ENCODE measurements at places on chromosomes 2 and 18. TPM values are rescaled to one million over a fixed set of nuclear protein-coding genes. Genes with fewer than 3 reads are reported as not detected.

SDC1 gene
- total RNA-seq, result 1.1 TPM

GLI2 gene
- 5.1 TPM for total RNA-seq

HDAC4 gene
- total RNA-seq, result 116 TPM

- no peak for DNase-seq
Measured at GRCh38 chr2:120787111-120787821, 51.6 kb downstream of the GLI2 start.

- no peak for DNase-seq
Measured at GRCh38 chr2:27291865-27292264, 9.6 kb downstream of the TRIM54 start.

- DNase-seq, result no peak
Measured at GRCh38 chr2:72716601-72717000, 109.2 kb downstream of the EXOC6B start.

GRCh38 chr2:38515155-38516074 lies 87.3 kb downstream of the HNRNPLL start:
- peak; percentile 64 for DNase-seq

Measured in dorsolateral prefrontal cortex (tissue), 122 donors.